ENCODE measurements at places on chromosomes 4 and X.

DNA sequence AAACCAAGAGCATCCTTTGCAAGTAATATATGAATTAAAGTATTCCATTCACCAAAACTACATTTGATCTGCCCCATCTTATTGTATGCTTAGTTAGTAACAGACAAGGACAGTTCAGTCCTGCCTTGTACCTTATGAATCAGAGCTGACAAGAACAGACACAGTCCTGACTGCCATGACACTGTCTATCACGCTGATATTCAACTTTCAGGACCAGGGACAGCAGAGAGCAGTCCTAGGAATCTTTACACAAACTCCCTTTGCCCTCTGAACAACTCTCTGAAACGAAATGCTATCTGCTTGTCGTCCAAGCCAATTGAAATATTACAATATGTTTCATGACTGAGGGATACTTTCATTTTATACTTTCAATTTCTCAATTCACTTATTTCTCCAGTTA, 268.6 kb upstream of the VCX start:
- DNase-seq: no peak

GRCh38 chrX:31429915-31430314, 358.1 kb upstream of the FTHL17 start:
- DNase-seq: no peak

GRCh38 chr4:123573866-123574508, 177.4 kb downstream of the SPRY1 start:
- no peak for DNase-seq

- no peak for DNase-seq
Observed at GRCh38 chrX:132216806-132217202, 2.4 kb downstream of the RAP2C start.

DNA sequence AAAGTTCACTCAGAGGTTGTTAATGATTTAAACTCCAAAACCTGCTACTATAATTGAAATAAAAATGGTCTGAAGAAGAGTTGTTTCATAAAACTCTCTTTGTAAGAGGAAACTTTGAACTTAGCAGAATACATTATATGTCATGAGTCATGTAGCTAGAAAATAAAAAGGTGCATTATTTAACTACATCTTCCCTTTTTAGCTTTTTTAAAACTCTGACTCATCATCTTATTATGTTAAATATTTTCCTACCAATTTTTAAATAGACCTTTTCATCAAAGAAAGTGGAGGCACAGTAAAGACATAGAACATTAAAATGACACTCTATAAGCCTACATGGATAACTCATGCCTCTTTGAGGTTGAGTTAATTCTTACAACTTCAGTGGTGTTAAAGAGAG, 1.2 kb upstream of the ZNF827 start:
- DNase-seq: no peak

- no peak for DNase-seq
Observed at GRCh38 chr4:101345596-101346350, 1.6 kb downstream of the PPP3CA start.

- no peak for DNase-seq
Observed at GRCh38 chr4:139668036-139668435, 2.4 kb downstream of the MGST2 start.

- no peak for DNase-seq
Observed at GRCh38 chr4:100312615-100313350, 122.5 kb upstream of the DDIT4L start.

DNA sequence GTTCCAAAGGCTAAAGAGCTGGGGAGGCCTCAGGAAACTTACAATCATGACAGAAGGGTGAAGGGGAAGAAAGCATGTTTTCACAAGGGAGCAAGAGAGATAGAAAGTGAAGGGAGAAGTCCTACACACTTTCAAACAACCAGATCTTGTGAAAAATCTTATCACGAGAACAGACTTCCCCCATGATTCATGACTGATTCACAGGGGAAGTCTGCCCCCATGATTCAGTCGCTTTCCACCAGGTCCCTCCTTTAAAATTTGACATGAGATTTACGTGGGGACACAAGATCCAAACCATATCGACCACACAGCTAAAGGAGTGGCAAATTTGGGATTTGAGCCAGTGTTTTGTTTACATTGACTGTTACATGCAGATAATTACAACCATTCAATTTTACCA, 971.1 kb upstream of the HS3ST1 start:
- DNase-seq: no peak

- DNase-seq: no peak
Observed at GRCh38 chr4:164821711-164822110, 55.3 kb upstream of the APELA start.

GRCh38 chr4:168893807-168894206, 116.2 kb downstream of the CBR4 start:
- no peak for DNase-seq

DNA sequence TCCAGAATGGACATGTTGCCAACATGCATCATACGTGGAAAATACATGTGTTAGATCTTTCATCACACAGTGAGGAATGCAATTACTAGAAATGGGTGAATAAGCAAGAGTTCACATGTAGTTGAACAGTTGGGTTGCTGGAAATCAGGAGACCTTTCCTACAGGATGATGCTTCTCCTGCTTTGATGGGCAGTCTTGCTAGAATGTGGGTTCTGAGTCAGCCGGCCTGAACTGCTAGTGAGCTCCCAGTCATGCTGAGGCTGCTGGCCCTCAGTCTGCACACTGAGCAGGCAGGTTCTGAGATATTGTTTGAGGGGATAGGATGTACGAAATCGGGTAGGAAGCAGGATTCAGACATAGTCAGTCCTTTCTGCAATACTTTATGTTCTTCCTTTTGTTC, 20.2 kb downstream of the MSL3 start:
- DNase-seq: no peak

DNA sequence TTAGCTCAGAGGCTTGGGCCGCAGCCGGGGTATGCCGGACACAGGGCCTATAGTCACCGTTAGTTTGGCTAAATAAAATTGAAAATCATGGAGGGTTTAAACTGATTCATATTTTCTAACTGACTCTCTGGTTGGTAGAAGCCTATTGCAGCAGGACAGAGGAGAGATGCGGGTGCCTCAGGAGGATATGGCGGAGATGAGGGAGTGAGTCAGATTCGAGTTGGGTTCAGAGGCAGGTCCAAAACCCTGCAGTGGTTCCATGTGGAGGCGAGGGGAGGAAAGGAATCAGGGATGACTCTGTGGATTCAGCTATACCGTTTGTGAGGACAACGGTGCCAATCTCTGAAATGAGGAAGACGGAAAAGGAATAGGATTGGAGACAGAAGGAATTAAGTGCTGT, 176.6 kb downstream of the PALLD start:
- no peak for DNase-seq

DNA sequence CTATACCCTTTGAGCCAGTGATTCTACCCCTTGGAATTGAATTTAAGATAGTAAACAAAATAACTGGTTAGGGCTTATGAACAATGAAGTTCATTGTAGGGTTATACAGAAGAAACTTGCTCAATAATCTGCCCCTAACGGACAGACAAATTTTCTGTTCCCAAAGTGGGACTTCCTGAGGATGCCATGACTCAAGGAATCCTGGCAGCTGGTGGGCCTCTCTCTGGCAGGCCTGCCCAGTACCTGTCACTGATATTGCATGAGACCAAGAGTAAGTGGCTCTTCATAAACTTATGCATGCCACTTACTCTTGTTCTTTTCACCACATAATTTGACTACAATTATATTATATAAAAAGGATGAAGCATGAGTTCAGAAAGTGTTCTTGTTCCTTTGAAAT, 41.5 kb downstream of the GPRIN3 start:
- no peak for DNase-seq

DNA sequence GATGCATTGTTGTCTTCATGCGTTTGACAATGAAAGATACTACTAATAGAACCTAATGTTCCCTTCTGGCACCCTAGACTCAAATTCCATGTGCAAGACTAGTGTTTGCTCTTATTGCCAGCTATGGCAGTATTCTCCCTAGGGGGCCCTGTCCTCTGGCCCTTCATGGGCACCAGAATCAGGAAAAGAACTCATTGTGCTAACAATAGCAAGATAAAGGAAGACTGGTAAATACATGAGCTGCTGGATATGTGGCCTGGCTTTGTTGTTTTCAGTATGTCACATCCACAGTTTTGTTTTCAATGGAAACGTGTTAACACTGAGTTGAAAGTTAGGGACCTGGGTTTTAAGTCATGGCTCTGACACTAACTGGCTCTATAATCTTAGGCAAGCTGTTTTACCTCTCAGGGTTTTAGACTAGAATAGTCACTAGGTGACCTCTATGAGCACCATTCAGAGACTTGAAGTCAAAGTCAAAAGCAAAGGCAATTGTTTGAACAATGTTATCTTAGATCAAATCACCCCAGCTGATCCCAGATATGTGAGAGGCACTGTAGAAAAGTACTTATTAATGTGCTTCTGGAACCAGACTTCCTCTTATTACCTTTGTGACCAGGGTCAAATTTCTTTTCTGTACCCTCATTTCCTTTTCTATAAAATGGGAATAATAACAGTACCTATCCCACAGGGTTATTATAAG, 253.7 kb upstream of the DIAPH2 start:
- no peak for DNase-seq

DNA sequence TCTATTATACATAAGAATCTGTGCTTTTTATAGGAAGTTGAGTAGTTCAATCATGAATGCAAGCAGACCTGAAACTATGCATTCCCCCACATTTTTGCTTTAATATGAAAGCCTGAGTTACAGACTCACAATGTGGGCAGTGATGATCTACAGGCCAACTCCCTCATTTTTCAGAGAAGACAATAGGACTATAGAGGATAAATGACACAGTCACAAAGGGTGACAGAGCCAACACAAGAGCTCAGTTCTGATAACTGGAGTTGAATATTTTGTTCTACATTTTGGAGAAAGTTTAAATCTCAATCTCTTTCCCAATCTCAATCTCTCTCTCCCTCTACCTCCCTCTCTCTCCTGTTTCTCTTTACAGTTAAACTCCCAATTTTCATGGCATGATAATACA, 27.0 kb downstream of the MBNL3 start:
- no peak for DNase-seq

GRCh38 chrX:123859409-123859845, 426 bp upstream of the XIAP start:
- no peak for DNase-seq

DNA sequence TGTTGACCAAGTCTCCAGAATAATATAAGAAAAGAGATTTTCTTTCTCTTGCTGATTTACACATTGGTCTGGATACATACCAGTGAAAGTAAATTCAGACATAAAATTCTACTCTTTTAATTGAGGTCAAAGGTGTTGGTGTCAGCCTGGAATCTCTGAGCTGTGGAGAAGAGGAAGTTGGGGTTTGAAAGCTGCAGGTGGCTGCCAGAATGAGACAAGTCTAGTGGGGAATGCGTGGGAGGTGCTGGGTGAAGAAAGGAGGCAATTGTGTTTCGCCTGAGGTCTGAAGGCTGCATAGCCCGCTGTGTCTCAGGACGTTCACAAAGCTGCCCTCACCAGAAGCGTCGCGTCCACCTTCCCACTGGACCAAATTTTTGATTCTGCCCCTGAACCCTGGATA, 31.2 kb downstream of the PHEX start:
- DNase-seq: no peak

- no peak for DNase-seq
Observed at GRCh38 chr4:115671581-115671980, 558.2 kb upstream of the NDST4 start.

DNA sequence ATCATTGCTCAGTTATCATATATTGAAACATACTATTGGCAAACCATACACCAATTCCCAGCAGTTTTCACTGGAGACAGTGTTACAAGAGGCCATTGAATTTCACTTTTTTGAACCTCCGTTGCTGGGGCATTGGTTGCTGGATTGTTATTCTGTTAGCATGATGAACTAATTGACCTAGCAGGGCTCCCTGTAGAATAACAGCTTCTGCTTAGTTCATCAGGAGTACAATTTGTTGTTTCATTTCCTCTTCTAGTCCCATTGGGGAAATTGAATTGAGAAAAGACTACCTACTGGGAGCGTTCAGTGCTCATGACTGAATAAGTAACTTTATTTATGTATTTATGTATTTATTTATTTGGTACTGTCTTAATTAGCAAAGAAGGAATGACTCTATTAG, 151.6 kb downstream of the SLIT2 start:
- no peak for DNase-seq

DNA sequence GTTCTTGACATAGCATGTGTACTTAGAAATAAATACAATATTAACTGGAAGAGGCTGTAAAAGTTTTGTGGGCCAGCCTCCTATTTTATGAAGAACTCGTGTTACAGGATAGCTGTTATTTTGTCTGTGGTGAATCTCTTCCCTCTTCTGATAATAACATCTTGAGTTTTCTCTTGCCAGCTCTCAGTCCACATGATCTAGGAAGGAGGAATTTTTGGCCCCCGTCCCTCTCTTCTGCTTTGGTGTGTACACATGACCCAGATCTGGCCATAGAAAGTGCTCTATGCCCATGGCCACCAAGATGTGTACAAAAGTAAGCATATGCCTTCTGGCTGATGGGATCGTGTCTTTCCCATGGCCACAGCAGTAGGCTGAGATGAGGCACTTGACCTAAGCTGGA, 108.0 kb upstream of the LEF1 start:
- no peak for DNase-seq

- DNase-seq: no peak
Observed at GRCh38 chr4:88514557-88515511, 8.7 kb downstream of the PYURF start.

DNA sequence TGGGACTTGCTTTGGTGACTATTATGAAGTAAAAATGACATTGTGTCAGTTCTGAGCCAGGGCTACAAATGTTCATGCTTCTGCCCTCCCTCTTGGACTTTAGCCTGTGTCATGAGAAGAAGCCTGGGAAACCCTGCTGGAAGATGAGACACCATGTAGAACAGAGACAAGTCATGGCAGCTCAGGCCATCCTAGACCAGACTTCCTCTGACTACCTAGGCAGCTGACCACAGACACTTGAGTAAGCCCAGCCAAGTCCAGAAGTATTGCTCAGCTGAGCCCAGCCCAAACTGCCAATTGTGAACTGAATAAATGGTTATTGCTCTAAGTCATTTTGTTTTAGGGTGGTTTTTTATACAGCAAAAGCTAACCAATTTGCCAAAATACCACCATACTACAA, 467.6 kb upstream of the CNKSR2 start:
- DNase-seq: no peak

- DNase-seq: no peak
Observed at GRCh38 chr4:89534356-89534755, 226.8 kb upstream of the GPRIN3 start.

- DNase-seq: no peak
Observed at GRCh38 chrX:20063716-20064351, 52.9 kb downstream of the MAP7D2 start.

- DNase-seq: no peak
Observed at GRCh38 chrX:10032147-10032546, 65.0 kb downstream of the CLDN34 start.

DNA sequence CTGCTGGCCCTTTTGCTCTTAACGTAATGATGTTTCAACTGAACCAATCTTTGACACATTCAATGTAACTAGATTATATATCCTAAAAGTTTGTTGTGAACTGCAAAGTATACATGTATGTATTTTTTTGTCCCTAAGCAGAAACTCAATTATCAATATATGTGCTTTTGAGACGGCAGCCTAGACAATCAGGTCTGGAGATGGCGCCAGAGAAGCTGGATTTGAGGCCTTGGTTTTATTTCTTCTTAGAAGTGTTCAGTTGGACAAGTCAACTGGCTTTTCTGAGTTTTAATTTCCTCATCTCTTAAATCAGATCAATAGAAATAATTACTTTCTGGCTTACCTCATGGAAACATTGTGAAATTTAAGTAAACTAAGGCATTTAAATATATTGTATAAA, 62.5 kb downstream of the DCAF8L1 start:
- no peak for DNase-seq

- no peak for DNase-seq
Observed at GRCh38 chrX:68462197-68462596, 28.9 kb upstream of the OPHN1 start.

Measured in GOT3 (cell line).